ENCODE measurements at places on chromosomes 11 and 22.
A peak's percentile ranks its signal among the peaks of the same experiment; 100 is the strongest.

- no peak for DNase-seq
Observed at GRCh38 chr11:3182462-3182852, 17.3 kb upstream of the OSBPL5 start.

DNA sequence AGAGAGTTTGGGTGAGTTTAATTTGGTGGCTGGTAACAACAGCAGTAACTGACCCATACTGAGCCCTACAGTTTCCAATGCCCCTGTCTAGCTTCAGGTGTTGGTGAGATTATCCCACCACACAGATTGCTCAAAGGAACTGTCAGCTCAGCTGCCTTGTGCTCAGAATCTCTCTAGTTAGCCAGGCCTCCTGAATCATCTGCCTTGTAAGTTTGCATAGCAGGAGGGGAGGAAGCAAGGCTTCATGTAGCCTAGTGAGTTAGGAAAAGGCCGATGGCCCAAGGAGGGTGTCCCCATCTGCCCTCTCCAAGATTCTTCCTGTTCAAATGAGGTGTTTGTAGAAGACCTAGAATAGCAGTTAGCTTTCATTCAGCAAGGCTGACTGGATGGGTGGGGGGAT lies 74.3 kb downstream of the MICAL2 start:
- DNase-seq, result no peak

- DNase-seq, result no peak
Observed at GRCh38 chr11:69211540-69211919, 55.8 kb downstream of the SMIM38 start.

DNA sequence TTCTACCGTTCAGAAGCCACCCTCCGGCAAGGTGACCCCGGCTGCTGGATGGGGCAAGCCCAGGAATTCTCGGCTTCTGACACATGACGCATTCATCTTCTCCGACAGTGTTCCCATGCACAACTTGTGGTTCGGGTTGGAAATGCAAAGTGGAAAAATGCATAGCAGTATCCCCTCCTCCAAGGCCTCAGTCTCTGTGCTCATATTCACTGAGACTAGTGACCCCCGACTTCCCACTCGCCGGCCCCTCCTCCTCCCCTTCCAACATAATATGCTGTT lies 70.0 kb upstream of the NTM start:
- no peak for DNase-seq

DNA sequence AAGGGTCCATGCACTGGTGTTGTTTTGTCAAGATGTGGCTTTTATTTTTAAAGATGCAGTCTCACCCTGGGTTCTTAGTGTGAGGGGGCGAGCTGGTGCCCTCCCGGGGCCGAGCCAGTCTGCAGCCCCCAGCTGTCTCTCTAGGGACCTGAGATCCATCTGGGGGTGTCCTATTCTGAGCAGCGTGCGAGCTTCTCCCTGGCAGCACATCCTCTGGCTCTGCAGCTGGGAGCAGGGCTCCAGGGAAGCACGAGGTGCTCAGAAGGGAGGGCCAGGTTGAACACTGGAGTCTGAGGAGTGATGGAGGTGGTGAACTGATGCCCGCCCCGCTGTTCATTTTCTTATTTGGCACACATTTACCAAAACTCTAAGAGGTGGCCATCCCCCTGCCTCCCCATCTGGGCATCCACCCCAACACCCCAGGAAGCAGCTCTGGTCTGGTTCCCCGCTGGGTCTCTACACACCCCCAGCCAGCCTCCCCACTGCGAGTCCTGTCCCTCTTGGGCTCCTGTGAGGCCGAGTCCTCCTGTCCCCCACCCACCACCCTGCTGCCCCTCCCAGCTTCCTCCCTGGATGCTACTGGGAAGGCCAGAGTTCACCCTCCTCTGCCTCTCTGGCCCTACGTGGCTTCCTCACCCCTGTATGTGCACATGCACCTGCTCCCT lies 956.4 kb downstream of the BRD1 start:
- no peak for DNase-seq

DNA sequence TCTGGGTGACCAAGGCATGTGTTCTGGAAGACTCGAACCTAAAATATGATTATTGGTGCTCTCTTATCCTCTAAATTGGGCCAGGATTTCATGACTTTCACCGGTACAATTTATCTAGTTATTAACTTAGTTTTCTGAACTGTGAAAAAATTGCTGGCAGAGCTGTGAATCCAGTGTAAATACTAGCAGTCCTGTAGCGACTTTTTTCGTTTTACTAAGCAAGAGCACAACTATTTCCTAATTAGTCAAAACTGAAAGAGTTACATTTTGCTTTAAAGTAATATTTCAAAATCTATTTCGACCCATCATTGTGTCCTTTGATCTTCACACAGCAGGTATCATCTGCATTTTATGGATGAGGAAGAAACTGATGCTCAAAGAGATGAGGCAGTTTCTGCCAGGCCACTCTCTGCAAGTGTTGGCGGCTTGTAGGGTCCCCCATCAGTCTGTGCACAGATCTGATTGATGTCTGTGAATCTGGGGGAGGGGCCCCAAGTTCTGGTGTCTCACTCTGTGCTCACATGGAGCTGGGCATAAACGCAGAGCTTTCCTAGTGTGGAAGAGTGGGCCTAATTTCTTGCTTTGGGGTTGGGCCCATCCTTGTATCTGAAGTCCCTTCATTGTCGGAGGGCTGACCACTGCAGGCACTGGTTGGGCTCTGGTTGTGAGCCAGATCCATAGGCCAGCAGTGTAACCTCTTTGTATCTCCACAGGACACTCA lies 1.4 kb upstream of the TRMT2A start:
- DNase-seq, result no peak

- no peak for DNase-seq
Observed at GRCh38 chr11:100827934-100828661, 141.0 kb downstream of the ARHGAP42 start.

DNA sequence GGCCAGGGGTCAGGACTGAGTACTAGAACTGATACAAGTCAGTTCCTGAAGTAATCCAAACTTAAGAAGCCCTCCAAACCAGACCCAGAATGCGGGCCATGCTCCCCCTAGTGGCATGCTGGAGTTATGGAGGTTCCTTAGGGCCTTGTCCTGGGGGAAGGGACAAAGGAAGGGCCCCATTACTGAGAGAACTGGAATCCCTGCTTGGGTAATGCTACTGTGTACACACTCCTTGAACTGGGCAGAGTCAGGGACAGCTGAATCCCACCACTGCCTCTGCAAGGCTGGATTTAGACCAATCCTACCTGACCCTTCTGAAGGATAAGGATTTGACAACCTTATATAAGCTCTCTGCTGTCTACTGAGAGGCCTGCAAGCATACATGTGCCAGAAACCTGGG lies 97.3 kb upstream of the AKIP1 start:
- peak; percentile 8 for DNase-seq

DNA sequence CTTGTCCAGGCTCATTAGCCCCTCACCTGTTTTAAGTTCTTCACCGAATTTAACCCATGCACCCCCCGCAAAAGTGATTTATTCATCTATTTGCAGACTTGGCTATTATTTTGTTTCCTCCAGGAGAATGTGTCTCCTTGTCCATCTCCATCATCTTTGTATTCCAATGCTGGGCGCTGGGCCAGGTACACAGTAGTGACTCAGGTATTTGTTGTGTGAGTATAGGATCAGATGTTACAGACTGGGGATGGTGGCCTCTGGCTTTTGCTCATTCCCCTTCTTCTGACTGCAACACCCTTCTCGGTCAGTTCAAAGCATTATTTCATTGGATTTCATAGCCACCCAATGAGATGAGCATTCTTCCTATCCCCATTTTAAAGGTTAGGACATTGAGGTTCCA lies 408.2 kb downstream of the MN1 start:
- DNase-seq, result no peak

DNA sequence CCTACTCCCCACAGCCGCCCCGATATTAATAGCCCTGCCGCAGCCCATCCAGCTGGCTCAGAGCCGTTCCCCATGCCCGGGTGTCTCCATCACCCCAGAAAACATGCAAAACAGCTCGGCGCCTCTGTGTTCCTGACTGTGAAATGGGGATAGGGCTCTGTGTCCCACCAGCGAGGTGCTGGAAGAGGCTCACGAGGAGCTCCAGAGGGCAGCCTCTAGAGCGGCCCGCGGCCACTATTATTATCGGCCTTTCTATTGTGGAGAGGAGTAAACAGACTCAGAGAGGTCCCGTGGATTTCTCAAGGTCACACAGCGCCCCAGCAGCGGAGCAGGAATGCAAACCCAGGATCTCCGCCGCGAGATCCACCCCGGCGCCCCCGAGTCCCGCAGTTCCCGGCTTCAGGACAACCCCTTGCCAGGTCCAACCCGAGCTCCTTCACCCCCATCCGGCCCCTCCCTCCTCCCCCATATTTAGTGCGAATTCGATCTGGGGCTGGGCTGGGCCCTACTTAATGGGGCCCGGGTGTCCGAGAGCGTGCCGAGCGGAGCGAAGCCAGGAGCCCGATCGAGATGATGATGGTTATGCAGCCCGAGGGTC lies at the start of gene ACTN3:
TSS of gene ACTN3 (plus strand) at position 536 of the 598 bp plus-strand sequence. CDS start at position 571, 35 bp downstream.
- no peak for DNase-seq

DNA sequence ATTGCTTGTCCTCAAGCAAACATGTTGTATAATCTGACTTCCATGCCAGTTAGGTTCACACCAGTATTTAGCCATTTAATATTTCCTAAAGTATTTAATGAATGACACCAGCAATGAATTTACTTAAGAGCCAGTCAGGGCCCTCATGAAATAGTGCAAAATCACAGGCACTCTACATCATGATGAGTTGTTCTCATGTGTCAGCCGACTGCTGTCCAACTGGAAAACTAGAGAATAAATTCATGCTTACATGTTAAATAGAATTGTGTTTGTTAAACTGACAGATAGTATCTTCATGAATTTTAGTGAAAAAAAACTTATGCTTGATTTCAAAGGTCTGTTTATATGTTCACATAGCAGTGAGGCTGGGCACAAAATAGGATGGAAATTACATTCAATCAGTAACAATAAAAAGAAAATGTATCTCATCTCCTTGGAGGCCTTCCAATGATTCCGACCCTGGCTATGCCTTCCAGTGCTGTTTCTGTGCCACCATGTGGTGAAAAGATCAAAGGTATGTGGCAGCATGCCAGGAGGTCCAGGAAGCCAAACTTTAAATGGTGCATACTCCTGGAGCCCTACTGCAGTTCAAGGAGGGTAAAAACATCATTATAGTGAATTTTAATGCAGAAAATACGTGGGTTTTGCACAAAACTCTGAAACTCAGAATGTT lies 45.2 kb downstream of the CTSC start:
- DNase-seq, result no peak

GRCh38 chr11:69501891-69502860 lies 20.7 kb downstream of the LINC01488 start:
- DNase-seq, result no peak

DNA sequence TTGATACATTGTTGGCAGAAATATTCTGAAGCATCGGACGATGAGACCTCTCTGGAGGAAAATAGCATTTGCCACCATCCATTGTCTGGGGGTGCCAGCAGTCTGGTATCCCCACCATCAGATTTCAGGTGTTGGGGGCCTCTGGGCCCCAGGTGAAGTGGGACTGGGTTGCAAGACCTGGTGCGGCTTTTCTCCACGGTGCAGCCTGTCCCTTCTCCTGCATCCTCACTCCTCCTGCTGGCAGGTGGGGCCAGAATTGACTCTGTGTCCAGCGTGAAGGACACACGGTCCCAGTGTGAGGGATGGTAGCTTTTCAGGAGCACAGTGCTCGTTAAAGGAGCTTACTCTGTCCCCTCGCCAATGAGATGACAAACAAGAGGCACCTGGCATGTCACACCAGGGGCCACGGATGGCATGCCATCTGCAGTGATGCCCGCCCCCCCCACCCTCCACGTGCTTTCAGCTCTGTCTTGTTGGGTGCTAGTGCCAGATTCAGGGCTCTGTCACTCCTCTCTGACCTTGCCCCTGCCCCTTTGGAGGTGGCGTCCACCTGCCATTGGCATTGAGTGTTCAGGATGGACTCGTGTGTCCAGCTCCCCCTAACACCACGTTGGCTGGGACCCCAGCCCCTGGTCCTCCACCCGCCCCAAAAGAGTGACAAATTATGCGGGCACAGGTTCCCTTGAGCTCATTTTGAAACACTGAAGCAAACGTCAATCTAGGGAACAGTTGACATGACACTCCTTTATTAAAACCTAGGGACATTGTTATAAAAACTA lies 62.4 kb downstream of the PARVG start:
- DNase-seq, result no peak

DNA sequence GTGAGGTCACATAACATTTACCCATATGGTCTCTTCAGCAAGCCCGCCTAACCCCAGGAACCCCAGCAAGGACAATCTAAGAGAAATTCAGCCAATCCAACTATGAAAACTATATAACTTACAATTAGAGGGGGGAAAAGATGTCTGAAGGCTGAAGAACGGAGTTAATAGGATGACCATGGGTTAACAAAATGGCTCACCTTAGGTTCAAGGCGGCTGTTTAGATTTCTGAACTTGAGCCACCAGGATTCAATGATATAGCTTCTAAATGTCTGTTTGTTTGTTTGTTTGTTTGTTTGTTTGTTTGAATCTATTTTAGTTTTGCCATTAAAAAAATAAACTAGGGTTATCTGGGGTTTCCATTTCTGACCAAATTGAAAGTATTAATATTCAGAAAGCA lies 109.8 kb upstream of the ZC3H12C start:
- DNase-seq, result no peak

Data from stimulated activated CD8-positive, alpha-beta memory T cell treated with anti-CD3 and anti-CD28 coated beads, Interleukin-15, amount 100 ng/mL, for 1 hour (primary cell).